Globus pallidus (tissue), 1 donor: ENCODE measurements at places on chromosomes 2 and 18.

DNA sequence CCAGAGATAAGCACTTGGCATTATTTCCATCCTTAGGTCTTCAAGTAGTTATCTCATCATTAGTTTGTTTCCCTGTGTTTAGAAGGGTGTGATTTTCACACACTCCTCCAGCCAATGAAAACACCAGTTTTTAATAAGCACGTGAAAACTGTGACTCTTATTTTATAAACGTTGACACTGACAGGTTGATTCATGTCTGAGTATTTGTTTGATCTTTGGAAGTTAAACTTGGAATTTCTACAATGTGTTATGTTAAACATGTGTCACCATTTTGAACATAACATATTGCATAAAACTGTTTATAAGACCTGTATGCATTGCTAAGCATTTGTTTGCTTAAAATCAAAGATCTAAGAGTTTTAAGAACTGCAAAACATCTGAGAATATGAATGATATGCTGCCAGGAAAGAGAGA is 27.6 kb downstream of the SLC40A1 start:
- DNase-seq: no peak

DNA sequence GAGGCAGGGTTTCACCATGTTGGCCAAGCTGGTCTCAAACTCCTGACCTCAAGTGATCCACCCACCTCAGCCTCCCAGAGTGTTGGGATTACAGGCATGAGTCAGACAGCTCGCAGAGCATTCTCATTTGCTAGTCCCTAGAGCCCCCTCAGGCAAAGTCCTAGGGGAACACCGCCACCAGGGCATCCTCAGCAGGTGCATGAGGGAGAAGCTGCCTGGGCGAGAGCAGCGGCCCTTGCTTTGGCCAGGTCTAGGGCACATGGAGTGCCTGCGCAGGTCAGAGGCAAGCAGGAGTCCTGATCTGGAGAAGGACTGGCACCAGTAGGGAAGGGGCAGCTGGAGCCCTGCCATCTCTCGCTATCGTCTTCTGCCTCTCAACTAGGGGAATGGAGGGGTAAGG is 32.4 kb downstream of the NGEF start:
- DNase-seq: no peak

DNA sequence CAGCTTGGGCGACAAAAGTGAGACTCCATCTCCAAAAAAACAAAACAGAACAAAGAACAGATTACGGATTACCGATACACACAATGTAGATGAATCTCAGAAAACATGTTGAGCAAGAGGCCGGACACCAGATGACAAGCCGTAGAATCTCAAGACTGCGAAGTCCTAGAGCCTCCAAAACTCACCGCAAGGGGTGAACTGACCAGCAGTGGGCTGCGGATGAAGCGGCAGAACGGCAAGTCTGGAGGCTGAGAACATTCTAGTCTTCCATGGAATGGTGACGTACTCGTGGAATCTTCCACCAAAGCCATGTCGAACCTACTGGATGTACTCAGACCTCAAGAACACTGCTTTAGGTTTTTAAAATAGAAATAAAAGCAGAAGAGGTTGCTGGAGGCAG is 198.8 kb downstream of the NDUFA10 start:
- DNase-seq: no peak

DNA sequence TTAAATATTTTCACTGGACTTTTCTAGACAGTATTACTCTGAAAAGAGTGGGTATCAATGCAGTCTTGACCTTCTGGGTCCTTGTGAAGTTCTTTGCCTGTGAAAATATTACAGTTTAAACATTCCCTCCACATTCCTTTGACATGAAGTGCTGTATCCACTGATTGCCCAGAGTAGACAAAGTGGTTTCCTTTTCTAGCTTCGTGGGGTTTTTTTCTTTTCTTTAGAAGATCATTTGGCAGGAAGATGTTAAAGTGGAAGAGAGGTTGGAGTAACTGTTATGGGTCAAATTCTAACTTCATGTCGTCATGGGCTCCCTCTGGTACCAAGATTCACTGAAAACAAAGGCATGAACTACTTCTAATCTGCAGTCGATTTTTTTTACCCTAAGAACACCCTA is 496.9 kb downstream of the EPHA4 start:
- no peak for DNase-seq

GRCh38 chr18:32446780-32447179 is 23.9 kb downstream of the GAREM1 start:
- DNase-seq: peak; percentile 68

- no peak for DNase-seq
Measured at GRCh38 chr18:26993568-26993967, 128.1 kb upstream of the AQP4 start.

GRCh38 chr2:239462671-239463506 is 62.1 kb upstream of the HDAC4 start:
- DNase-seq: no peak

DNA sequence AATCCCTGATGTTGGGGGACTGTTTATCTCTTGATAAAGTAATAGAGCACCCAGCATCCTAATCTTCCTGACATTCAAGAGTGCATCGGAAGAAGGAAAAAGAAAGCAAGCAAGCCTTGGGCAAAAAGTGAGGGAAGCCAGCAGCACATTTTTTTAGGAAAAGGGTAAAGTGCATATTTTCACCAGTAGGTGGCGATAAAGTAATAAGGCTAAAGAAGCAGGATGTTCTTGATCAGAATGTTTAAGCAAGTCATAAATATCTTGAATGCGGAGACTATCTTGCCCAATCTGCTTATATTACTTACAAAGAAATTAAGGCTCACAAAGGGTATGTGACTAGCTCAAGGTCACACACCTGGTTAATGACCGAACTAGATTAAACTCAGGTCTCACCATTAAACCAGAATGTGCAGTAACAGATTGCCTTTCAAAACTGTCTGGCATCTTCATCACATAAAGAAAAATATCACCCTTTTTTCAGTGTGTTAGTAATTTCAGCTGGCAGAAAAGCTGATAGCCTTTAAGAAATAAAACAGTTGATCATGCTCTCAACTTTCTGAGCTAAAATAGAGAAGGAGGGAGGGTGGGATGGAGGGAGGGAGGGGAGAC is 83.8 kb downstream of the VIT start:
- peak; percentile 57 for DNase-seq

GRCh38 chr2:233250985-233251305 is 528 bp upstream of the ATG16L1 start:
- DNase-seq: no peak

DNA sequence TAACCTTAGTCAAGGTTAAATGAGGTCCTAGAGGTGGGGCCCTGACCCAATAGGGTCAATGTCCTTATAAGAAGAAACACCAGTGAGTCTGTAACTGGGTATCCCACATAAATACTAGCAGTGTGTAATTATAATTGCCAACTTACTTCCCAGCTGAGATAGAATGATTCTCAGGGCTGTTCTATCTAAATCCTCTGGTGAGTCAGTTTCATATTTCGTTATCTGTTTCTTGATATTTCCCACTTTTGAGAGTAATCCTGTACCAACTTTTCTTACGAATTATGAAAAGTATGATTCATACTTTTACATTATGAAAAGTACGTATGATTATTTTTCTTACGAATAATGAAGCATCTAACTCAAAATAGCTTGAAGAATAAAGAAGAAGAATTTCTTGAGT is 546.8 kb upstream of the NETO1 start:
- no peak for DNase-seq

DNA sequence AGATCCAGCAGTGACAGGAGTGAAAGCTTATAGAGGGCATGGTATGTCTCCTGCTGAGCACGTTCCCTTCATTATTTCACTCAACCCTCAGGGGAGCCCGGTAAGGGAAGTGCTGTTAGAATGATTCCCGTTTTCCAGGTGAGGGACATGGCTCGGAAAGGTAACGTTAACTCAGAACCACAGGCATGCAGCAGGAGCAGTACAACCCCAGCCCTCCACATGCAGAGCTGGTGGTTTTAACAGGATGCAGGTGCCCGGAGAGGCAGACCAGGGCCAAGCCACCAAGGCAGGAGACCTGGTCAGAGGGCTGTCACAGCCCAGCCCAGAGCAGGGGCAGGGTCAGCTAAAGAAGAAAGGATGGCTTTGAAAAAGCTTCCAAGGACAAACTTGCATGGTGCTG is 268.5 kb downstream of the SH3BP4 start:
- DNase-seq: no peak

GRCh38 chr18:8235894-8236293 is 373.3 kb upstream of the RAB12 start:
- no peak for DNase-seq

- peak; percentile 72 for DNase-seq
Measured at GRCh38 chr18:34991152-34991551, 50.1 kb upstream of the MAPRE2 start.

DNA sequence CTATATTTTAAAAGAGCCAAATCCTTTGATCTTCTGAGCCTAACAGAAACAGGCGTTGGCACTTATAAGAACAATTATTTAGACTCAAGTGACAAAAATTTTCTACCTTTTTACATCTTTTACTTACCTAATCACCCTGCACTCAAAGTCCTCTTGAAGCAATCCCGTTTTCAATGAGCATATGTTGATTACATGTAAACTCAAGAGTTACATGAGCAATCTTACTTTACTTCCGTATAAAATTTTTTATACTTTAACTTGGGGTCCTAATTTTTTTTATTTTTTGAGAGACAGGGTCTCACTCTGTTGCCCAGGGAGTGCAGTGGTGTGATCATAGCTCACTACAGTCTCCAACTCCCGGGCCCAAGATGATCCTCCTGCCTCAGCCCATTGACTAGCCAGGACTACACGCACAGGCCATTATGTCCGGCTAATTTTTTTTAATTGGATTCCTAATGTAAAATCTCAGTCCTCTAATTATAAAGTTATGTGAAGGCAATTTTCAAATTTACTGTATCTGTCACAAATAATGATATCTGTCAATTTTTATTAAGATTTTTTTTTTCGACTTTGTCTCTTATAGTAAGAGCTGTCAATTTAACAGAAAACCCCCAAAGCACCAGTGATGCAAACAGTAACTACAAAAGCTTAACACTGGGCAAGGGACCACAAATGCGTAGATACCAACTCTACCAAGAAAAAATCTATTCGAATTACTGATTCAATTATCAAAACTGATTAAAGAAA is 19.1 kb upstream of the STPG4 start:
- peak; percentile 47 for DNase-seq

DNA sequence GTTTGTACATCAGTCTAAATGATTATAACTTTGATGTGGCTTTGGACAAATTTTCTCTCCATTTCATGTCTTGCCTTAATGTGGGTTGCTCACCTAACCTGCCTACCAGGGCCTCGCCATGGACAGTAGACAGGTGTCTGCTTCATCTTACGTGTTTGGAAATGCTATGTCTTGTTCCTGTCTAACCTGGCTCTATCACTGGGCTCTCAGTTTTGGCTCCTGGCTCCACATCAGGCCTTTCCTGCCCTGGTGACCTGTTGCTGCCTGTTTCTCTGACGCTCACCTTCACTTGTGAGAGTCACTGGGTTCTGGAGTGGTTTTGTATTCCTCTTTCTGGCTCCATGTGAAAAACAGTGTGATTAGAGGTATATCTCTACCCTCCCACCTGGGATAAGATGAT is 65.9 kb downstream of the PHLPP1 start:
- DNase-seq: no peak

DNA sequence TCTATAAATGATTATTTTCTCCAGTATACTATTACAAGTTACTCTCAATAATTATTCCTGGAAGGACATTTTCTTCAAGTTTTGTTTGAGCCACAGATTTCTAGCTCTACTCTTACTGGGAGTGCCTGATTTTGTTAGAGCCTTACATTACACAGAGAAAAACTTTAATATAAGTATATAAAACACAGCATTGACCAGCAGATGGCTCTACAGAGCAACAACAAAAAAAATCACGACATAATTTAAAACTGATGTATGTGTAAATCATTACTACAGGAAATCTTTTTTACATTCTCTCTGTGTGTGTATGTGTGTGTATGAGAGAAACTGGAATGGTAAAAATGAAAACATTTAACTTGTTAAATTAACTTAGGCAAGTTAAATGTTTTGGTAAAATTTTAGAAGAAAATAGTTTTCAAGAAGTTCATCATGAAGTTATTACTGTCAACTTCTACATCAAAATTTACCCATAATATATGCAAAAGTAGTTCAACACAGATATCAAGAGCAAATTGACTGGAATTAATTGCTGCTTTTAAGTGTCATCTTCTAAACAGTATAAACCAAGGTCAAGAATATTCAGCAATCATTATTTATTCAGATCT is 103.3 kb downstream of the MDH1 start:
- peak; percentile 24 for DNase-seq

DNA sequence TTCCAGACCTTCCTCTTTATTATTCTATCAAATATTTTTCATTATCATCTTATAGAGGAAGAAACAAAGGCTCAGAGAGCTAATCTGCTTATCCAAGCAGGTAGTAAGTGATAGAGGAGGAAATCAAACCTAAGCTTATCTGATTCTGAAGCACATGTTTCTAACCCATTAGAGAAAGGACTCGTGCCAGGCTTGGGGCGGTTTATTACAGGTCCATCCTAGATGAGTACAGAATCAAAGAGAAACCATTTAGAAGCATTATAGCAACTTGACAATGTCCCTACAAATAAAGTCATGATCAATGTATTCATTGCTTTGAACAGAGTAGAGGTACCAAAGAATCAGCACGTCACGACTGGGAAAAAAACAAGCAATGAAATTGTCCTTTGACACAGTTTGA is 303.0 kb downstream of the CYRIA start:
- no peak for DNase-seq

DNA sequence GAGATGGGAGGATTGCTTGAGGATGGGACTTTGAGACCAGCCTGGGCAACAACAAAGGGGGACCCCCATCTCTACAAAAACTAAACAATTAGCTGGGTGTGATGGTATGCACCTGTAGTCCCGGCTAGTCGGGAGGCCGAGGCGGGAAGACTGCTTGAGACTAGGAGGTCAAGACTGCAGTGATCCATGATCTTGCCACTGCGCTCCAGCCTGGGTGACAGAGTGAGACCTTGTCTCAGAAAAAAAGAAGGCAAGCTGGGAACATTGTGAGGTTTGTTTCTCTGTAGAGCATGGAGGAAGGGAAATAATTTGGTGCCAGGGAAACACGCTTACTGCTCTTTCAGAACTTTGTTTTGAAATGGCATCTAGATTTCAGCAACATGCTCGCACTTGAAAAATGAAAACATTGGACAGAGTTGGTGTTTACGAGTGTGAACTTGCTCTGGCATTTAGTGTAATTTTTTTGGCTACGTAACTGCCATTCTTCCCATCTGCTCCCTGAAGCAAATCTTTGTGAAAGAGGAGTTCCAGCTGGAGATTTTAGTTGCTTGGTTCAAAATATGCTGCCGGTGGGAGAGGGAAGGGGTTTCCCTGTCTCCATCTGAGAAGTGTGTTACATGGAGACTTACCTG is 125.6 kb upstream of the DLX2 start:
- no peak for DNase-seq

- DNase-seq: peak; percentile 29
Measured at GRCh38 chr2:42238644-42239288, 69.6 kb downstream of the EML4 start.
